Activated CD8-positive, alpha-beta memory T cell treated with anti-CD3 and anti-CD28 coated beads, Interleukin-2, amount 50 U/mL, for 48 hours (primary cell): ENCODE measurements at places on chromosomes 1 and 21.

DNA sequence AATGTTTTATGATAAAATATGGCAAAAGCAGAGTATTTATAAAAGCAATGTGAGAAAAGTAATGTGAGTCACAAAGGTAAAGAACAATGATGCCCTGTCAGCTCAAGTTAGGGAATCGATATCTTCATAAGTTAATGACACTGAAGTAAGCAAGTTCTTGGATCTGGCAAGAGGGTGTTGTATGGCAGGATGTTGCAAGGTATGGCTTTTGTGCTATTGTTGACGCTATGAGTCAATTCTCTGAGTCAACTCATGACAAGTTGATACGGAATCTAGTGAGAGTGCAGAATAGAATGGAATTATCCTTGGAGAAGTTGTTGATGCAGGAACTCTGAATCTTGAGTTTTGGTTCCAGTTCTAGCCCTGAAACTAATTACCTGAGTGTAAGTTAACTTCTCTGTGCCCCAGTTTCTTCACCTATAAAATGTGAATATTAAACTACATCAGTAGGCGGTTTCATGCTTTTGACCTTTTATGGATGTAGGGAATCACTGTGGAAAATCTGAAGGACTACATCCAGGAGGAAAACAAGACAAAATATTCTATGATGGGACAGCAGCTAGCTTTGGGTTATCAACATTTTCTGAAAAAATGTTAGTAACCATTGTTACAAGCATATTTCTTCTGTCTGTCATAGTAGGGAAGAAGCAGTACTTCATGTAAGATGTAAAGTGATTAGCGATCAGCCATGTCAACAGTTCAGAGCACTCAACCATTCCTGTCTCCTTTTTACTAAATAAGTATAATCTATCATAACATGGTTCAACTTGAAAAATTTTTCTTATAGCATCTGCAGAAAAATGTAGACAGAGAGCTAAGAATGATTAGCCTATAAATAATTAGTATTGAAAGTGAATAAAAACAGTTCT lies 96.9 kb downstream of the ATP6V1G3 start:
- no peak for DNase-seq

DNA sequence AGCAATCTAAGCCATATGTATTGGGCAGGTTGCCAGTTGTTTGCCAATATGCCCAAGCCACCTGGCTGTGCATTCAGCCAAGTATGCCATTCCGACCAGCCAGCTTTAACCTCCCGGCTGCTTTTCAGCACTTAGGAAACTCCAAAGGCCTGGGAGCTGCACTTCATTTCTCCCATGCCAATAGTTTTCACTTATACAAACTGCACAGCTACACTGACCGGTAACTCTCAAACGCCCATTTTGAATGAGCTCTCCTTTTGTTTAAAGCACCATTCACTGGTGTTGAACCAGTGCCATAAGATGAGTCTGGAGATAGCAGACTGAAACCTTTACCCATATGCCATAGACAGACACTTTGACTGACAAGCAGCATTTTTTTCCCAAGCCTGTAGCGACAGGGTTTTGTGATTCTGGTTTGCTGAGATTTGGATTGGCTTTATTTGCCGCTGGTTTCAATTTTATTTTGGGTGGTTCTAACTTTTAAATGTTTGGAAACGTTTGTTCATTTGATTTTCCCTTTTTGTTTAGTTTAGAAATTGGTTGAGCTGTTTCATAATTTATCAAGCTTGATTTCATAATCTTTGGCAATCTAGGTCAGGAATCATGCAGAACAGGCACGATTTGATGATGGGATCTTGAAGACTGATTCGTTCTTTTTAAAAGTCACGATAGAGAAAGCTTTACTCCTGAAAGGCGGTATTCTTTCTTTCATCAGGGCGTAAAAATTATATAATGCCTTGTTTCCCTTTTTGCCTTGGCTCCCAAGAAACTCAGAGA lies 144.6 kb downstream of the NFIA start:
- no peak for DNase-seq

GRCh38 chr1:160681891-160682140 lies 29.8 kb downstream of the CD48 start:
- DNase-seq: no peak

DNA sequence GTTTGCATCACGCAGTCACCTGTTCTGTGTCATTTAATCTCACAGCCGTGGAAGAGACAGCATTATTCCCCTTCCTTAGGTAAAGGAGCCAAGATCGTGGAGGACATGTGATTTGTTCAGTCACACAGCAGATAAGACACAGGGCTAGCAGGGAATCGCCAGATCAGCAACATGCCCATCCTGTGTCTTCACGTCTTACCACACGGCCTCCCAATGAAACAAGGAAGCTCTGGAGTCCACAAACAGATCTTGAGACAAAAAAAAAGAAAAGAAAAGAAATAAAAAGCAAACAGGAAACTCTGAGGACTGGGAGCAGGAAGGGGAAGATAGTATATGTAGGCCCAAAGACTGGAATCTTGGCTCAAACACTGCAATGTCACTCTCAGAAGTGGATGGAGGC lies 155.3 kb downstream of the ADSS2 start:
- no peak for DNase-seq

DNA sequence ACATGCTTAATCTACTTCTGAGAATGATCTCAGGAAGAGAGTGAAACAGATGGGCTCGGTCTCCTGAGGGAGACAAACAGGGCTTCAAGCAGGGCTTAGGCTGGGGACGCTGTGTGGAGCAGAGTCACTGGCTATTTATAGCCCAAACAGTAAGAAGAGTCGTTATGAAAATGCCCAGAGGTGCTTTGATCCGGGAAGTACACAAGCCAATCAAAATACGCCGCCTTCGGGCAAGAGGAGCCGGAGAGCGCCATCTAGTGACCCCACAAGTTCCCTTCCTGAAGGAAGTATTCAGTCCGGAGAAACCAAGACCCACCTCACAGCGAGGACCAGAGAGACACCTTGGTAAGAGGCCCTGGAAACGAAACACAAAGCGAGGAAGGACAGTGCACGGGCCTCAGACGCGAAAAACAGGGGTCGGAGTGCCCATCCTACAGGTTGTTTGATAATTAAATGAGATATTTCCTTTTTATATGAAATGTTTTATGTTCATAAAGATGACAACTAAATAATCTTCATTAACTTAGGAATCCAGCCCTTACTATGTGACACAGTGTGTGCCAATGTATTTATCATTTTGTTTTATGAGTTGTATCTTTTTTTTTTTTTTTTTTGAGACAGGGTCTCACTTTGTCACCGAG lies 25.0 kb upstream of the SCCPDH start:
- peak; percentile 85 for DNase-seq

- DNase-seq: no peak
Measured at GRCh38 chr1:203175237-203175826, at the start of gene MYBPH. Gene MYBPH (minus strand): TSS chr1:203175826. CDS start chr1:203175755, 71 bp downstream.

GRCh38 chr1:159185121-159185520 lies 13.7 kb downstream of the CADM3 start:
- DNase-seq: no peak

DNA sequence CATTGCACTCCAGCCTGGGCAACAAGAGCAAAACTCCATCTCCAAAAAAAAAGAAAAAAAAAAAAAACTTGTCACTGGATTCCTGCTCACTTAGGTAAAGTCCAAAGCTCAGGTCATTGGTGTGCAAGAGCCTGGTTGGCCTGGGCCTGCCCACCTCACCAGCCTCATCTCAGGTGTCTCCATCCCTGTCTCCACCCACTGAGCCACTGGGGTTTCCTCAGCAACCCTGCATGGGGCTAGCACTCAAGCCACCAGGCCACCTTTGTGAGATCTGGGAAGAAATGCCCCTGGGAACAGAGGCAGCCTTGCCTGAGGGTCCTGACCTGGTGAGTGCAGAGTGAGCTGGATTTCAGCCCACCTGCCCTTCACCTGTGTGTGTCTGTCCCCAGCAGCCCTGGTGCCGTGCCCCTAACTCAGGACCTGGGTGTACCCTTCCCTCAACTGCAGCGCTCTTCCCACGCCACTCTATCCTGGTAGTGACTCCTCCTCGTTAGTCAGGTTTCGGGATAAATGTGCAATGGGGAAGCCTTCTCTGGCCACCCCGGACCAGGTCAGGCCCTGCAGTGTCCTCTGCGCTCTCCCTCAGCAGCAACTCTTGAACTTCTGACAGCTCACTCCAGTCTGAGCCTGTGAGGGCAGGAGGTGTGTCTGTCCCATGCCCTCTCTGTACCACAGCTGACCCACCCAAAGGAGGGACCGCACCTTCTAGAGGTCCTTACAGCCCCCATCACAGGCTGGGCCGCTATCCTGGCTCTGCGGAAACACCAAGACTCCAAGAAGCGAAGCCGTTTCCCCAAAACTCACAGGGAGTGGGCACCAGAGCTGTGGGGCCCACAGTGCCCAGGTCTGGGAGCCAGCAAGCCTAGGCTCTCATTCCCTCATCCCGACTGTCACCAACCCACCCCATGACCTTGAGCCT lies 3.3 kb downstream of the PDZK1IP1 start:
- no peak for DNase-seq

- DNase-seq: no peak
Measured at GRCh38 chr1:55402671-55403464, 187.7 kb upstream of the USP24 start.

- DNase-seq: no peak
Measured at GRCh38 chr1:220032911-220033310, 13.4 kb downstream of the EPRS1 start.

- DNase-seq: peak; percentile 69
Measured at GRCh38 chr1:116765962-116766361, 11.7 kb downstream of the CD2 start.

DNA sequence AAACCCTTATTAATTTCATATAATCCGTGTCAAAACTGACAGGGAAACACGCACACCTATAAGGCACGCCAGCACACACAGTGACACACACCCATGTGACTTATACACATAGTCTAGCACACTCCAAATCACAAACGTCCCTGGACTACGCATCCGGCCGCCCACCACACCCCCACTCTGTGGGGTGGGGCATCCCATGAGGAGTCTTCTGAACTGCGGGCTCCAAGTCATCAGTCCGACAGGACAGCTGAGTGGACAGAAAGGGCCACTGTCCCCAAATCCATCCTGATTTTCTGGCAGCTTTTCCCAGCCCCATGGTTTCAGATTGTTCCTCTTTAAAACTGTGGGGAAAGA lies 829 bp downstream of the PEA15 start:
- peak; percentile 79 for DNase-seq

- no peak for DNase-seq
Measured at GRCh38 chr1:186413319-186413718, 37.7 kb downstream of the ODR4 start.

DNA sequence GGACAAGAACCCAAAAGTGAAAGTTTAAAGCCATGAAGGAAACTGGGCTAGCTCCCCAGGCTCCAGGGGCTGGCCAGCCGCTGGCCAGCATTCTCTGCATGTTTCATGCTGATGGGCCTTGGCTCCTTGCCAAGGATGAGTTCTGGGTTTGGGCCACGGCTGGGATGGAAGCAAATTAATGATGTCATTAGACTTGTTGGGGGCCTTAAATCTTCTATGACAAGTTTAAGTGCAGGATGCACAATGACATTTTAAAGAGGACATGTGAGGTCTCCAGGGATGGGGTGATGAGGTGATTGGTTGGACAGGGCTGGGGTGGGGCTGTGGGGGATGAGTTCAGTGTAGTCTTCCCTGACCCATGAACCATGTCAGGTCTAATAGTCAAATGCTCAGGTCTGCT lies 199.6 kb downstream of the TRABD2B start:
- no peak for DNase-seq
